ENCODE measurements at places on chromosomes 1 and 21.
A peak's percentile ranks its signal among the peaks of the same experiment; 100 is the strongest.

GRCh38 chr1:223737342-223737741 is 25.0 kb downstream of the CAPN2 start:
- DNase-seq: no peak

DNA sequence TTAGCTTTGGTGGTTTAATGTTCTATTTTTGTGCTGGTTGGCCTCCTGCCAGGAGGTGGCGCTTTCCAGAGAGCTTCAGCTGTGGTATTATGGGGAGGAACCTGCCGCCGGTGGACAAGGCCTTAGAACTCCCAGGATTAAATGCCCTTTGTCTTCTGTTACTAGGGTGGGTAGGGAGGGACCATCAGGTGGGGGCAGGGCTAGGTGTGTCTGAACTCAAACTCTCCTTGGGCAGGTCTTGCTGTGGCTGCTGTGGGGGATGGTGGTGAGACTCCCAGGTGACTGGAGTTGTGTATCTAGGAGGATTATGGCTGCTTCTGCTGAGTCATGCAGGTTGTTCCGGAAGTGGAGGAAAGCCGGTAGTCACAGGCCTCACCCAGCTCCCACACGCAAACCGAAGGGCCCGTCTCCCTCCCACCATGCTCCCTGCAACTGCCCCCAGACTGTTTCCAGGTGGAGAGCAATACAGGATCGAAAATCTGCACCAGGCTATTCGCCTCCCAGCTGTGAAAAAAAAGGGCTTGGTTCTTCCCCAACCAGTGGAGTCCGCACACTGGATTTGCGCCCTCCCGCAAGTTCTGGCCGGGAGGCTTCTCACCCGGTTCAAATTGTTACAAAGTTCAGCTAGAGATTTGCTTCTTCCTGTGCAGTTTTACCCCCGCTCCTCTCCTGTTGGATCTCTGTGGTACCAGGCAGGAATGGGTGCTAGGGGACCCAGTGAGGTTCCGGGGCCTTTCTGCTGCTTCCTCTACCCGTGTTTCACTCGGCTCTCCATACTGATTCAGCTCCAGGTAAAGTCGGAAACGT is 220.5 kb downstream of the CENPF start:
- no peak for DNase-seq

- DNase-seq: no peak
Measured at GRCh38 chr21:31660259-31660565, 719 bp downstream of the SOD1 start.

GRCh38 chr1:7705048-7705907 is 65.8 kb upstream of the VAMP3 start:
- no peak for DNase-seq

DNA sequence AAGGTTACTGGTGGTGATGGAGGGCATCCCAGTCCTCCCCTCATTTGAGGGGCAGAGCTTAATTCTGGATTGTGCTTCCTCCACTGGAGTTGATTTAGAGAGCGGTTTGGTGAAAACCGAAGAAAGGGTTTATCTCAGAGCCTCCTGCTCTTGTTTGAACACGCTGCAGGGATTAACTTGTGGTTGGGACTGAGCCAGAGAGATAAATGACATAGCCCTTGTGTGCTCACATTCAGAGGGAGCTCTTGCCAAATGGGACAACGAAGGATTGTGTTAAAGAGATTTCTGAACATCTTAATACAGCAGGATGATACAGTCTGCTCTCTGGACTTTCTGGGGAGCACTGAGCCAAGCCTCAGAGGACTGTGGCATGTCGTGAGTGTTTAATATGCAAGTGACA is 308.2 kb downstream of the DISC1 start:
- DNase-seq: no peak

DNA sequence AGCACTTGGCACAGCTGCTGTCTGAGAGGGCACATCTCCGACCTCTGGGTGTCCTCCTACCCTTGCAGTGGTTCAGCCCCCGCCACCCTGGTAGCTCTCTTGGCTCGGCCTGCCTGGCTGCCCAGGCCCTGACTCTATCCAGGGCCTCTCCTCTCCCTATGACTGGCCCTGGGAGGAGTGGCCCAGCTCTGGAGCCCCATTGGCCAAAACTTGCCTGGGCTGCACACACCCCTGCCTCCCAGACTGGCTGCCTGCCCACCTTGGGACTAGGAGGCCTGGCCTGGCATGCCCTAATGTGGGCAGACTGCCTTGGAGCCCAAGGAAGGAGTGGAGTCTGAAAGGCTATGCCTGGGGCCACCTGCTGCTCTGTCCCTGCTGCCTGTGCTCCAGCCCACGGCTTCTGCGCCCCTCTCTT is 33.6 kb downstream of the ACOT11 start:
- DNase-seq: no peak

- no peak for DNase-seq
Measured at GRCh38 chr1:246208105-246208504, 299.0 kb downstream of the SMYD3 start.

DNA sequence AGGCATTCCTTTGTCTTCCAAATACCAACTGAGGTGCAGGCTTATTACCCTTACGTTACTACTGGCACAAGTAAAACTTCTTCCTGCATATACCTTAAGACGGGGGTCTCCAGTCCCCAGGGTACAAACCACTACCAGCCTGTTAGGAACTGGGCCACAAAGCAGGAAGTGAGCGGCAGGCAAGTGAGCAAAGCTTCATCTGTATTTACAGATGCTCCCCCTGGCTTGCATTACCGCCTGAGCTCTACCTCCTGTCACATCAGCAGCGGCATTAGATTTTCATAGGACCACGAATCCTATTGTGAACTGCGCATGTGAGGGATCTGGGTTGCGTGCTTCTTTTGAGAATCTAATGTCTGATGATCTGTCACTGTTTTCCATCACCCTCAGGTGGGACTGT is 113.1 kb downstream of the SLC45A1 start:
- no peak for DNase-seq

GRCh38 chr1:163442231-163442879 is 120.6 kb downstream of the NUF2 start:
- DNase-seq: no peak

- peak; percentile 37 for DNase-seq
Measured at GRCh38 chr1:91165033-91165654, 143.3 kb upstream of the ZNF644 start.

GRCh38 chr1:45930258-45931150 is 127.1 kb downstream of the MAST2 start:
- no peak for DNase-seq

DNA sequence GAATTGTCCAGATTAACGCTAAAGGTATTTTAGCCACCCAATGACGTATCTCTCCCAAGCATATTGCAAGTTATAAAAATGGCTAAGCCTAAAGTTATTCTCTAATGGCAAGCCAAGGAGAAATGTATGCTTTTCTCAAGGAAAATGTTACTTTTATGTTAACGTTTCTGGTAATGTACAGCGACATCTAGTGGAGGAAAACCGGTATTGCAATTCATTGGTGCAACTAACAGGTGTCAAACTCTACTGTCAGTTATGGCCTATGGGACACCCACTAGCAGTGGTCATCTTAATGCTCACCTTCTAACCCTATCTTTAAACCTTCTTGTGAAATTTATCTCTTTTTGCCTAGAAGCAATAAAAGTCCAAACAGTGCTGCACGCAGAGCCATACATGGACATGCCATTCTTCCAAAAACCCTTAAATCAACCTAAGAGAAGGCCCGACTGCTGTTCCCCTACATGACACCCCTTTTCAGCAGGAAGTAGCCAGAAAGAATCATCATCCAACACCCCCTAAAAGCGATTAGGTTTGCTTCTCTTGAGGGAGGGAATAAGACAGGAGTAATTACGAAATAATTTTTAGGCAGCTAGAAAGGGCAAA is 68.7 kb upstream of the LRIF1 start:
- no peak for DNase-seq

DNA sequence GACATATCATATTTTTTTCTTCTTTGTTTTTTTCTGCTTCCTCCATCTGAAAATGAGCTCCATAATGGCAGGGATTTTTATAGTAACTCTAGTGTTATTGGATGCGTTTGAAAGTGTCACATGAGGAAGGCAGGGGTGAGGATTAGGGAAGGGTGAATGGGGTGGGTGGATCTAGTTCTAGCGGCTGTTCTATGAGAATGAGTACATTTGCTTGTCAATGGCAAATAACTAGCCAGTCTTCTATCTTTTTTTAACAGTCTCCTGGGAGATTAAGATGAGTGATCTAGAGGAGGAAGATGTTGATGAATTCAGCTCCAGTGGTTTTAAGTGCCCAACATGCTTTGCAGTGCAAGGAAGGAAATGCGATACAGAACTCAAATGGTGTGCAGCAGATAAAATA is 5.8 kb downstream of the OR14I1 start:
- DNase-seq: no peak

DNA sequence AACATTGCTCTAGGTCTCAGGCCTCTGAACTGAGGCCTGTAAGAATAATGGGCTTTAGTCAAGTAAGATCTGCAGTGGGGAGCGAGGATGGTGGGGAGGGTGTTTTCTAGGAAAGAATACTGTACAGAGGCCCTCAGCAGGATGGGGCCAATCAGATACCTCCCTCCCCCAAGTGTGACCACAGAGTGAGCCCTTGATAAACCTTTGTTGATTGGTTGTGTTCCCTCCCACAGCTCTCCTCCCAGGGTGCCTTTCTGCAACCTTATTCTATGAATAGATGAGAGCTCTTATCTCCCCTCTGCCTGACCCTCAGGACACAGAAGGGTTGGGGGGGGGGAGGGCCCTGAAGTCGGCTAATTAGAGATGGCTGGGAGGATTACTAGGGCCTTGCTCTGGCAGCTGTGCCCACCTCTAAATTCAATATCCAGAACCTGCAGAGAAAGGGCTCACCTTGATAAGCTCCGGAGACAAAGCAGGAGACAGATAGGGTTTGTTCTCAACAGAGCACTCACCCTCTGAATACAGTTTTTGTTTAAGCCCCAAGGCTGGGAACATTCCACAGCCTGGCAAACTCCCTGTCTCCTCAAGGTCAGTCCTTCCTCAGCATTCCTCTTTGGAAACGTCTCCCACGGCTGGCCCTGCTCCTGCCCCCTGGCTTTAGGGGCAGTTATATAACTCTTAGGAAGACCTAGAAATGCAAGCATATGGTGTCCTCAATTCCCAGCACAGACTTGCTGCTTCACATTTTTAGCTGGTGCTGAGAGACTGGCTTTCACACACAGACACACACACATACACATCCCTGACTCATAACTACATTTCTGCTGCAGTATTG is 42.9 kb downstream of the ATP1A1 start:
- no peak for DNase-seq

- DNase-seq: no peak
Measured at GRCh38 chr1:164569866-164570265, 10.9 kb downstream of the PBX1 start.

GRCh38 chr1:207097871-207098324 is 6.1 kb upstream of the C4BPA start:
- peak; percentile 31 for DNase-seq

DNA sequence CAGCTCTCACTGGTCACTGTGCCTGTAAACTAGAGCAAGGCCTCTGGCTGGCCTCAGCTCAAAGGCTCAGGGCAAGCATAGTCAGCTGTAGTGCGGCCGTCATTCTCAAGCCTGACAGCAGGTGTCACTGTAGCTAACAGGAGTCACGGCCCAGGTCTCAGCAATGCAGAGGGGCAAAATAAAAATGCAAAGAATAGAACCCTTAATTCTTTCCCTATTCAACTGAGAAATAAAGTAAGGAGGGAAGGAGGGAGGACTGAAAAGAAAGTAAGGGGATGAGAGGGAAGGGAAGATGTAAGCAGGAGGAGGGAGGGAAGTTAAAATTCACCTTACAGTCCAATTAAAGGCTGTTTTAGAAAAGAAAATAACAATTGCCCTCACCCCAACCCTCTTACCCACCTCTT is 106.1 kb downstream of the KIAA0319L start:
- no peak for DNase-seq

DNA sequence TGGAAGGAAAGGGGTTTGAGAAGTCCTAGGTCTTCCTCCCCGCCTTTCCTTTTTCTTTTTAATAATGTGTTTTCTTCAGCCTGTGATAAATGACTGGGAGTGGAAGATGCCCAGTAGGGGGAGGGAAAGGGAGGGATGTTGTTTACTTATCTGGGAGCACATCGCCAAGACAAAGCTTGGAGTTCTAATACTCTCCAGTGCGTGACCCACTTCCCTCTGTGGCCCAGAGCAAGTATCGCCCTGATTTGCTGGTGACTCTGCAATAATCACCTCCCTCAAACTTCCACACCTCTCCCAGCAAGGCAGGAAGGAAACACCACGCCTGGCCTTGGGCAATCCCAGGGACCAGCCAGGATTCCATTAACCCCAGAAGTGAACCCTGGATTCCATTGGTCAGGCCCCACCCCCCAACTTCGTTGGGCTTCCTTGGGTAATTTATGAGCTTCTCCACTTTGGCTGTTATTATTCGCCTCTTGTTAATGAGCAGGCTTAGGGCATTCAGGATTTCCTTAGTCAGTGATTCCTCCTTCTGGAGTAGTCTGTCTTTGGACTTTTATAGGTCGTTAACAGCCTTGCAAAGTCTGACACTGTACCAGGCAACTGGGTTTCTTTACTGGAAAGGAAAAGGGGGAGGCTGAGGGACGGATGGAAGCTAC is 24.3 kb upstream of the GRHL3 start:
- DNase-seq: no peak

DNA sequence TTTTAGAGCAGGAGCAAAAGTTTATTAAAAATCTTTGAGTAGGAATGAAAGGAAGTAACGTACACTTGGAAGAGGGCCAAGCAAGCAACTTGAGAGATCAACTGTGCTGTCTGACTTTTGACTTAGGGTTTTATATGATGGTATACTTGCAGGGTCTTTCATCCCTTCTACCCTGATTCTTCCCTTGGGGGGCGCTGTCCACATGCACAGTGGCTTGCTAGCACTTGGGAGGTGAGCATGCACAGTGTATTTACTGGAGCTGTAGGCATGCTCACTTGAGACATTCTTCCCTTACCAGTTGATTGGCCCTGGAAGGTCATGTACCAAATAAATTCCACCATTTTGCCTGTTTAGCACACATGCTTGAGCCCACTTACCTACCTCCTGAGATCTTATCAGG is 1001.3 kb upstream of the ADGRL2 start:
- DNase-seq: no peak

DNA sequence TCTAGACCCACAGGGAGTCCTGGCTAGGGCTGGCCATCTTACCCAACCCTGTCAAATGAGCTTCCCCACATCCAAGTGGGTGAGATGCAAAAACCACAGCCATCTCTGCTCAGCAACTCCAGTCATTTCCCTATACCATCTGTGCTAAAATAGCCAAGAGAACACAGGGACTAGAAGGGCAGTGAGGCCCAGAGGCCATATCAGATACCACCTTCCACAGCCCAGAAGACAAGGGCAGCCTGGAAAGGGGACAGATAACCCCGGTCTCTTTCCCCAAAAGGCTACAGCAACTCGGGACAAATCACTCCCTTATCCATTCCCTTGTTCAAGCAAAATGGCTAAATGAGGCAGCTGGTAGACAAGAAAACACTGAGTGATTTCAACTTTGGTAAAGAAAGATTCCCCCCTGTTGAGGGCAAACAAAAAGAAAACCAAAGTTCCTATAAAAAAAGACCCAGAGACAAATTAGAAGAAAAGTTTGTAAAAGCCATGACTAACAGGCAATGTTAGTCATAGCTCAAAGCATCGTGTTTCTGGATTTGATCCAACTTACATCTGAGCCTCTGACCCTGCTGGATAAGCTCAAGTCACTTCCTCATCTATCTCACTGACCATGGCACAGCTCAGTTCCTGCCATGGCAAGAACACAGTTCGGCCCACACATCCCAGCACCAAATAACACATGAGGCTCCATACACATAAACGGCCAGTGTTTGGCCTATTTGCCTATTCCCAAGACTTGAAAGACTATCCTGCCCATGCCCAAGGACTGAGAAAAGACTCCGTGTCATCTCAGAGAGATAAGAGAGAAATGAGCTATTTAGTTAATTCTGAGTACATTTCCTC is 3.1 kb downstream of the LAMB3 start:
- no peak for DNase-seq

Data from GM06990 (cell line).